ENCODE measurements at places on chromosomes 12 and 14.
A peak's percentile ranks its signal among the peaks of the same experiment; 100 is the strongest.

GRCh38 chr12:12622418-12622817 lies 10.7 kb downstream of the CREBL2 start:
- no peak for DNase-seq

- peak; percentile 54 for DNase-seq
Measured at GRCh38 chr14:23071244-23071920, 14.1 kb upstream of the CDH24 start.

DNA sequence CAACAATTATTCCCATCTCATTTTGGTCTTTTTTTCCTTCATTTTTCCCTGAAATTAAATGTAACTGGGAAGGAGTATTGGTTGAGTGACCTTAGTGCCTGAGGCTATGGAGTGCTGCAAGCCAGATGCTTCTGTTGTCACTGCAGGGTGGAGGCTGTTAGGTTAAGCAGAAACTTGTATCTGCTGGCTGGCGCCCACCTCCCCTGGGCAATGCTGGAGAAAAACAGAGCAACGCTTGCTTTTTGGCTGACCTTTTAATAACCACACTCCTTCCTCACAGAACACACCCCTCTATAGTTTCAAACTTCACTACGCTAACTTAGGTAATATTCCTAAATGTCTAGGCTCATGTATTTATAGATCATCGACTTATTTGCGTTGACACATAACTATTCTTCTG lies 583.5 kb upstream of the NOVA1 start:
- DNase-seq, result no peak

- no peak for DNase-seq
Measured at GRCh38 chr12:16076557-16076956, 165.4 kb downstream of the DERA start.

GRCh38 chr12:12034344-12034743 lies 36.4 kb upstream of the BCL2L14 start:
- DNase-seq, result no peak

GRCh38 chr12:58889557-58889956 lies 30.7 kb downstream of the LRIG3 start:
- DNase-seq, result no peak

DNA sequence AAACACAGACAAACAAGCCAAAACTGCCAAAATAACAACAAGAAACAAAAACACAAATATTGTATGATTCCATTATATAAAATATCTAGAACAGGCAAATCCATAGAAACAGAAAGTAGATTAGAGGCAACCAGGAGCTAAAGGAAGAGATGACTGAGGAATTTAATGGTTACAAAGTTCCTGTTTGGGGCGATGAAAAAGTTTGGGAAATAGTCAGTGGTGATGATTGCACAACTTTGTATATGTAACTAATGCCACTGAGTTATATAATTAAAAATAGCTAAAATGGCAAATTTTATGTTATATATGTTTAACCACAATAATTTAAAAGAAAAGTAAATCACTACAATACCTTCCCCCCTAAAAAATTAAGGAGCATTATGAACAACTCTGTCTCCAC lies 24.5 kb downstream of the GNPTAB start:
- no peak for DNase-seq

DNA sequence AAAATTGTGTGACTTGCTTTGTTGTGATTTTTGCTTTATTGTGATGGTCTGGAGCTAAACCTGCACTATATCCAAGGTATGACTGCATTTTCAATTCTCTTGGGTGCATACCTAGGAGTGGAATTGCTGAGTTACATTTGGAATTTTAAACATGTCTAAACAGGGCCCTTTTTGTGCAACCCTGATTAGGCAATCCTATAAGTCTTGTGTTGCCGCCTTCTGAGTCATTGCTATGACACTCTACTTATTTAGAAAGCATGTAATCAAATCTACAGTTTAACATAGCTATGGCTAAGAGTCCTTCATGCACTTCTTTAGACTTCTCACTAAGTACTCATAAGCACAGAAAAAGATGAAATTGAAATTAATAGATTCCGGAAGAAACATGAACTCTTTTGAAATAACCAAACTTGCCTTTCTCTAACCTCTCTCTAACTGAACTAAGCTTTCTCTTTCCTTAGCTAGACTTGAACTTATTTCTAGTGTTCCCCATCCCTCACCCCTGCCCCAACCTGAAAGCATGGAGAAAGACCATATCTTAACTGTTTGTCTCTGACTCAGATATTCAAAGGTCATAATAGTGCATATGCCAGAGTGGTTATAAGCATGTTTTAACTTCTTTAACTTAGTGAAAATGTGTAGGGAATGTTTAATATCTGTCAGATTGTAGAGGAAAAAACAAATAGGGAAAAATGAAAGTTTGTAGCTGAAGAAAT lies 203.0 kb downstream of the SNAPC1 start:
- DNase-seq, result no peak

GRCh38 chr14:30958555-30959407 lies 66.7 kb upstream of the AP4S1 start:
- DNase-seq, result no peak

- no peak for DNase-seq
Measured at GRCh38 chr14:60848066-60848465, 113.5 kb downstream of the MNAT1 start.

GRCh38 chr12:92038476-92038875 lies 107.2 kb downstream of the BTG1 start:
- DNase-seq, result no peak

- DNase-seq, result no peak
Measured at GRCh38 chr14:101476258-101476915, 84.9 kb upstream of the DIO3 start.

DNA sequence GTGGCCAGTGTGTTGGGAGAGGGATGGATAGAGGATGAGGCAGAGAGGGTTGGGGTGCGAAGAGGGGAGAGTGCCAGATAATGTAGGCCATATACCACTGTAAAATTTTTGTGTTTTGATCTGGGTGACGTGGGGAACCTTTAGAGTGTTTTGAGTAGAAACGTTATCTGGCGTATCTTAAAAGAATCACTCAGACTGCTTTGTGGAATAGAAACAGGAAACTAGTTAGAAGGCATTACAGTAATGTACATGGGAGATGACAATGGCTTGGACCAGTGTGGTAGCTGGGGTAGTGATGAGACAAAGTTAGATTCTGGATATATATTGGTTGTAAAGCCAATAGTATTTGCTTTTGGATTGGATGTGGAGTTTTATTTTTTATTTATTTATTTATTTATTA lies 20.6 kb downstream of the ATF1 start:
- no peak for DNase-seq

GRCh38 chr14:35229084-35229791 lies 62.9 kb upstream of the PSMA6 start:
- no peak for DNase-seq

- no peak for DNase-seq
Measured at GRCh38 chr12:108955225-108955835, 65.5 kb downstream of the SVOP start.

DNA sequence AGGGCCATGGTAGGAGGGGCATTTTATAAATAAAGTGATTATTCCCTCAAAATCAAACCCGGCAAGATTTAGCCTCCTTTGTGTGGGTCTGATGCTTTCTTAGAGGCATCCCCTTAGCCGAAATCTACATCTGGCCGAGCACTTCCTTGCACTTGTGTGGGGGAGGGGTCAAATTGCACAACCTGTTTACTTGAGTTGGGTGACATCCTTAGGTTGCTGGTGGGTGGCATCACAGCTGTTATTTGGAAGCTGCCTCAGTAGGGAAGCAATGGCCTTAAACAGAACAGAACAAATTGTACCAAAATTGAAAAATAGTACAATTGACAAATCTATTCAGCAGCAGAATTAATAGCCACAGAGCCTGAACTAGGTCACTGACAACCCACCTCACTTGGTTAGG lies 546.1 kb downstream of the SNAPC1 start:
- DNase-seq, result no peak

- DNase-seq, result no peak
Measured at GRCh38 chr12:131592972-131593371, 117.9 kb upstream of the SFSWAP start.

GRCh38 chr12:48716168-48716492 lies 377 bp downstream of the CCNT1 start:
- no peak for DNase-seq

DNA sequence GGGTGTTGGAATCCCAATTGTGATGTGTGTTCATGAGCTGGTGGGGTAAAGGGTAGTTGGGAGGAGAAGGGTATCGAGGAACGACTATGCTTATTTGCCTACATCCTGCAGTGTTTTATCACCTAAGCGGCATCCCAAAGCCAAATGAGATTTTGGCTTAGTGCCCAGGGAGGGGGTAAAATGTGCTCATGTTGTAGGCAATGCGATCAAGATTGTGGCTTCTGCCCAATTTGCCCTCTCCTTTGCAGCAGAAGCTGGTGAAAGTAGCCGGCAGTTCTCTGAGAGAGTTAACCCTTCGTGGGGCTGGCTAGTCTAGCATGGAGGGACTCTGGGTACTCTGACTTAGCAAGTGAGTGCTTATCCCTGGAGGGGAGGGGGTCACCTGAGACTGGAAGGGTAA lies 753 bp downstream of the RPH3A start:
- no peak for DNase-seq

DNA sequence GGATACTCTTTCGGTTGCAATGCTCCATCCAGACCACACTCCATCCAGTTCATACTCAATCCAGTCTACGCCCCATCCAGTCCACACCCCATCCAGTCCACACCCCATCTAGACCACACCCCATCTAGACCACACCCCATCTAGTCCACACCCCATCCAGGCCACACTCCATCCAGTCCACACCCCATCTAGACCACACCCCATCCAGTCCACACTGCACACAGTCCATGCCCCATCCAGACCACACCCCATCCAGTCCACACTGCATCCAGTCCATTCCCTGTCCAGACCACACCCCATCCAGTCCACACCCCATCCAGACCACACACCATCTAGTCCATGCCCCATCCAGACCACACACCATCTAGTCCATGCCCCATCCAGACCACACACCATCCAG lies 116.0 kb upstream of the RTL1 start:
- no peak for DNase-seq

GRCh38 chr14:50773632-50774541 lies 57.1 kb downstream of the NIN start:
- no peak for DNase-seq

GRCh38 chr12:2677142-2677880 lies 117.5 kb upstream of the FKBP4 start:
- DNase-seq, result no peak

DNA sequence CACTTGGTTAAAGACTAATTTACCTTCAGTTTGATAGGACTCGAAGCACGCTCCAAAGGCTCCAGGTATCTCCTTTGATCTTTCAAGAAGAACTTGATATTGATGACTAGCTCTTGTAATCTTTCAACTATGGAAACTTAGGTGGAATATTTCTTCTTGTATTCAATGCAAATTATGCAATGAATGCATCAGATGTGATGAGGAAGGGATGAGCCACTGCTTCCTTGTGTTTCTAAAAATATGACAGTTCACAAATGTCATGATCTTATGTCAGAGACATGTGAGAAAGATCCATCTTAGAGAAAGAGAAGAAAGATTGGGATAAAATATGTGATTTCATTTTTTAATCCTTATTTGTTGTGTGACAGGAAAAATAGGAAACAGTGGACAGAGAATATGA lies 9.9 kb downstream of the RNASE9 start:
- DNase-seq, result no peak

GRCh38 chr14:85528897-85529631 lies 880 bp upstream of the FLRT2 start:
- no peak for DNase-seq

DNA sequence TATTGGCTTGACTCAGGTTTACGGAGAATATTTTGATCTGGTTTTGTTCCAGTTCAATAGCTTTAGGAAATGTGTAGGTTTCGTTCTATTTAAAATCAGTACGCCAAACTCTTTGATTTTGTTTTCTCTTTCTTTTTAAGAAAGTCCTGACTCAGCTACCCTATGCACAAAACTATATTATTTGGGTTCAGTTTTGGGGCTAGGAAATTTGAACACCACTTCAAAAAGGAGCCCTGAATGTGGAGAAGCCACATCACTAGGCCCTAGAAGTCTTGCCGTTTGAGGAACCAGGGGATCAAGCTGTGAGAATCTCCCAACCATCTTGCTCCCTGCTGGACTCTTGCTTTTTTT lies 168.2 kb upstream of the BCL2L14 start:
- DNase-seq, result no peak

DNA sequence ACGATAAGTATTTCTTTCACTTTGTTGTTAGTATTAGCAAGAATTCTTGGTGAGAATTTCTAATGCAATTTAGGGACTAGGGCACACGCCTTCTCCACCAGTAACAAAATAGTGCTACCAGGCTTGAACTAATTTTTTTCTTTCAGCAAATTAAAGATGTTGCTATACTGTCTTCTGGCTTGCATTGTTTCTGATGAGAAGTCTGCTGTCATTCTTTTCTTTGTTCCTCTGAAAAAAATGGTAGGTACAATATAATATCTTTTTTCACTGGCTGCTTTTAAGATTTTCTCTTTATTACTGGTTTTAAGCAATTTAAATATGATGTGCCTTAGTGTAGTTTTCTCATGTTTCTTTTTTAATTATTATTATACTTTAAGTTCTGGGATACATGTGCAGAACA lies 171.2 kb downstream of the PCNX1 start:
- DNase-seq, result no peak

DNA sequence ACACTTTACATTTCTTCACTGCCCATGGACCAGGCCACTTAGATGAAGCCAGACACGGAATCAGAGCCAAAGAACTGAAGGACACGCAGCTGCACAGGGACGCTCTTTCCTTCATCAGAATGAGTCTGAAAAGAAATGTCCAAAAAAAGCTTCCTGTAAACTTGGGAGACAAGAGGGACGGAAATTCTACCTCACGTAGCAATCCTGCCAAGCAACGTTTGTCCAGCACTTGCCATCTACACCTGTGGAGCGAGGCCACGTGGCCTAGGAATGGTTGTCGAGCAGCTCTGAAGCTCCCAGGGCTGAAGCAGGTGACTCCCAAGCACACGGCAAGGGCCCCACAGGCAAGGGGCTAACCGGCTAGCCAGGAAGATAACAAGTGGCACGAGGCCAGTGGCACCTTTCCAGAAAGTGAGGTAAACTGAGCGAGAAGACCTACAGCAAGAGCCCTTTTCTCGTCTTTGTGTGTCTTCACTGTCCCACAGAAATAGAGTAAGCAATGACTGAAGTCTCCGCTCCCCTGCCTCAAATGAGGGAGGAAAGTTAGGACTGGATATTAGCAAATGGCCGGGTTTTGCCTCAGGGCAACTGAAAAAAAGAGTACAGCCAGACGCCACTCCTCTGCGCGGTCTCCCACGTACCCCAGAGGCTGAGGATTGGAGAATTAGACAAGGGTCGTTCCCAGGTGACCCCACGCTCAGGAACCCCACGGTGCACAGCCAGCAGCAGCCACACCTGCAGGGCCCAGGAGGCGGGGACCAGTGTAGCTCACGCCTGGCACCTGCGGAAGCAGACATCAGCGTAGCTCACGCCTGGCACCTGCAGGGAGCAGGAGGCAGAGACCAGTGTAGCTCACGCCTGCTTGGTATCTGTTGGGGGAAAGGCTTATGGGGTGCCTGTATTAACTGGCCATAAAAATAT lies 7.7 kb downstream of the ZNF605 start:
- DNase-seq, result no peak

Measured in activated CD8-positive, alpha-beta memory T cell treated with anti-CD3 and anti-CD28 coated beads for 48 hours (primary cell).